ENCODE measurements at places on chromosomes 16 and 17.

GRCh38 chr17:74253036-74253435, 21.0 kb upstream of the DNAI2 start:
- no peak for DNase-seq

DNA sequence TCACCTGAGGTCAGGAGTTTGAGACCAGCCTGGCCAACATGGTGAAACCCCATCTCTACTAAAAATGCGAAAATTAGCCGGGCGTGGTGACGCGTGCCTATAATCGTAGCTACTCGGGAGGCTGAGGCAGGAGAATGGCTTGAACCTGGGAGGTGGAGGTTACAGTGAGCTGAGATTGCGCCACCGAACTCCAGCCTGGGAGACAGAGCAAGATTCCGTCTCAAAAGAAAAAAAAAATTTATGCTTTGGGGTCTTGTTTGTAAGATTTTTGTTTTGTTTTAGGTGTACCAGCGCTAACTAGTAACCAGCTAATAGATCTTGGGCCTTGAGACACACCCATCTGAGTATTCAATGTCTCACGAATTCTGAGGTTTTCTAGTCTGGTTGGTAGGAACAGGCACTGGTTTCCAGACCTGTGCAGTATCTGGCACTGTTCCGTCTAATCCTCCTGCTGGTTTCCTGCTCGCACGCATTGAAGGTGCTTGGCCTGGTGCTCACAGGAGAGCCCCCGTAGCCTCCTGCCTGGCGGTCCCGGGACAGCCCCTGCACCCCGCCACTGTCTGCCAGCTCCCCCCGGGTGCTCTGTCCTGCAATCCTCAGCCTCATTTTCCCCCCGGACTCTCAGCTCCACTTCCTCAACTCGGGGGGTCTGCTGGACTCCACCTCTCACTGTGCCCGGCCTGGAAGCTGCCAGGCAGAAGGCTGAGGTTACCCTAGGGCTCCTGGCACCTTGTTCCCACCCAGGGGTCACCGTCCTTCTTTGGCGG, 10.6 kb upstream of the DUS1L start:
- DNase-seq: no peak

DNA sequence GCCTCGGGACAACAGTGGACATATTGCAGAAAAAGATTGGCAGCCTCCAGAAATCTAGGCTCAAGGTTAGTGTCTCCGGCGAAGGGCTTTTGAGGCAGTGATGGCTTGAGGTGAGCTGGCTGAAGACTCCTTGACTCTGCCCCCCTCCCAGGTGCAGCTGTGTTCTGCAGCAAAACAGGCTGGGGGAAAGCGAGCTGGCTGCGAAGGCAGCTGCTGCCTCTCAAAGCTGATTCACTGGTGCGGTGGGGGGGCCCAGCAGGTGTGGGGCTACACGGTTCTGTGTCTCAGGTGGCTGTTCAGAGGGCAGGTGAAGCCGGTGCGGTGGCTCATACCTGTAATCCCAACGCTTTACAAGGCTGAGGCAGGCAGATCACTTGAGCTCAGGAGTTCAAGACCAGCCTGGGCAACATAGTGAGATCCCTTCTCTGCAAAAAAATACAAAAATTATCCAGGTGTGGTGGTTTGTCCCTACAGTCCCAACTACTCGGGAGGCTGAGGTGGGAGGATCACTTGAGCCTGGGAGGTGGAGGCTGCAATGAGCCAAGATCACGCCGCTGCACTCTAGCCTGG, 22.9 kb downstream of the C16orf96 start:
- DNase-seq: no peak

GRCh38 chr17:83183951-83184506, 104.6 kb downstream of the METRNL start:
- DNase-seq: no peak

DNA sequence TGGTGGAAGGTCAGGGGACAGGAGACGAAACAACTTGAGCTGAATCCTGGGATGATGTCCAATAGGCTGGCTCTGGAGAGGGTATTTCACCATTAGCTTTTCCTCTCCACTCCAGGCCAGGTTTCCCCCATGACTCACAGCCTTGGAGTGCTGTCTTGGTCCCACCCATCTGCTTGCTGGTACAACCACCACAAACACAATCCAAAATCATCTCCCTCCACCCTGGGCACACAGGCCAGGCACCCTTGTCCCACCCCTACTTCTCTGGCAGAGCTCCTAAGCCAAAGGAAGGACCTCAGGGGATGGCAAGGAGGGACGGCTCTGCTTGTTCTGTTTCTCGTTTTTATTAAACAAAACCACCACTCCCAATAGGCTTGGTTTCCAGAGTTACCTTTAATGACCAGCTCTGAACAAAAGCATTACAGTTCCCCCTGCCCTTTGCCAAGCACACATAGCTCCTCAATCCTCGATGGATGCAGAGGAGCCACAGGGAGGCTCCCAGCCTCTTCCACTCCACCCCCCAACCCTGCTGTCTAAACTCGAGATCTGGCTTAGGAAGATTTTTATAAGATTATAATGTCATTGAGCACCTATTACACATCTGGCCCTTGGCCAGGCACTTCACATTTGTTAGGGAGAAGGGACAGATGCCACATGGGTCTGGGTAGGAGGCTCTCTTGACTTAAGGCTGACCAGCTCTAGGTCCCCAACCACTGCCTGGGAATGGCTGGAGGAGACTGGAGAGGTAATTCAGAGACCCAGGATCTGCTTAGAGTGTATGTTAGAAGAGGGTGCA, 13.3 kb downstream of the CAVIN1 start:
- DNase-seq: peak; percentile 28

GRCh38 chr16:83940630-83941378, 12.2 kb upstream of the OSGIN1 start:
- DNase-seq: no peak

DNA sequence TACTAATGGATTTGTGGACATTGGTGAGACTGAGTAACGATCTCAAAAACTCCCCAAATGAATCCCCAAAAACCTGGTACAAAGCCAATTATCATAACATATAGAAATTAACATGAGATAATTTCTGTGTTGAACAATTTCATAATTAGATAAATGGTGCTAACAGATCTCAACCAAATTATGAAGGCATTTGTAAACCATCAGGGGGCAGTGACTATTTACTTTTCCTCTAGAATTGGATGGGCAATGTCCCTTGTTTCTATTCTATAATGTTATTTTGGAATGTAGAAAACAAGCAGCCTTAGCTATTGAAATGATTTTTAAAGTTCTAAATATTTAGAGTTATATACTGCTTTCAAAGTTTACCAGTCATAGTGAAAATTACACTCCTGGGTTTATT, 57.8 kb downstream of the MYH10 start:
- no peak for DNase-seq

DNA sequence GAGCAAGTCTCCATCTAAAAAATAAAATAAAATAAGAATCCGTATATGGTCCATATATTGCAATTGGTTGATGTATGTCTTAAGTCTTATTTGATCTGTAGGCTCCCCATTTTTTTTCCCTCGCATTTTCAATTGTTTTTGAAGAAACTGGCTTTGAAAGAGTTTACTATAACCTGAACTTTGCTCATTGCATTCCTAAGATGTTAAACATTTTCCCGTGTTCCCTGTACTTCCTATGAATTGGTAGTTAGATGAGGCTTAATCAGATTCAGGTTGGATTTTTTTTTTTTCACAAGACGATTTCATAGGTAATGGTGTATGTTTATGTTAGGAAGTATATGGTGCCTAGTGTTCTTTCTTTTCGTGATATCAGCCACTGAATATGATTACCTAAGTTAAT, 3.3 kb downstream of the LRRC36 start:
- no peak for DNase-seq

DNA sequence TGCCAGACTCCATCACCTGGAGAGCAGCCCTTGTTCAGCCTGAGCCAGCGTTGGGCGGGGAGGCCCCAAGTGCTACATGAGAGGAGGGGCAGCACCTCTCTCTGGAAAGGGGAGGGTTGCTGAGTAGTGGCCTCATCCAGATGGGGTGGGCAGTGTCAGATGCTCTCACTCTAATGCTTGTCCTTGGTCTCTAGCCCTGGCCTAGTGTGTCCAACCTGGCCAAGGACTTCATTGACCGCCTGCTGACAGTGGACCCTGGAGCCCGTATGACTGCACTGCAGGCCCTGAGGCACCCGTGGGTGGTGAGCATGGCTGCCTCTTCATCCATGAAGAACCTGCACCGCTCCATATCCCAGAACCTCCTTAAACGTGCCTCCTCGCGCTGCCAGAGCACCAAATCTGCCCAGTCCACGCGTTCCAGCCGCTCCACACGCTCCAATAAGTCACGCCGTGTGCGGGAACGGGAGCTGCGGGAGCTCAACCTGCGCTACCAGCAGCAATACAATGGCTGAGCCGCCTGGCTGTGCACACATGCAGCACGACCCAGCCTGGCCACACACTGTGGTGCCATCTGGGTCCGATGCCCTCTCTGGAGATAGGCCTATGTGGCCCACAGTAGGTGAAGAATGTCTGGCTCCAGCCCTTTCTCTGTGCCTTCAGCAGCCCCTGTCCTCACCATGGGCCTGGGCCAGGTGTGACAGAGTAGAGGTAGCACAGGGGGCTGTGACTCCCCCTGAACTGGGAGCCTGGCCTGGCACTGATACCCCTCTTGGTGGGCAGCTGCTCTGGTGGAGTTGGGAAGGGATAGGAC, 4.3 kb downstream of the CTRL start:
- no peak for DNase-seq

GRCh38 chr17:60506312-60506711, 19.7 kb downstream of the APPBP2 start:
- peak; percentile 64 for DNase-seq

- no peak for DNase-seq
Observed at GRCh38 chr16:72805486-72805885, 242.4 kb downstream of the ZFHX3 start.

DNA sequence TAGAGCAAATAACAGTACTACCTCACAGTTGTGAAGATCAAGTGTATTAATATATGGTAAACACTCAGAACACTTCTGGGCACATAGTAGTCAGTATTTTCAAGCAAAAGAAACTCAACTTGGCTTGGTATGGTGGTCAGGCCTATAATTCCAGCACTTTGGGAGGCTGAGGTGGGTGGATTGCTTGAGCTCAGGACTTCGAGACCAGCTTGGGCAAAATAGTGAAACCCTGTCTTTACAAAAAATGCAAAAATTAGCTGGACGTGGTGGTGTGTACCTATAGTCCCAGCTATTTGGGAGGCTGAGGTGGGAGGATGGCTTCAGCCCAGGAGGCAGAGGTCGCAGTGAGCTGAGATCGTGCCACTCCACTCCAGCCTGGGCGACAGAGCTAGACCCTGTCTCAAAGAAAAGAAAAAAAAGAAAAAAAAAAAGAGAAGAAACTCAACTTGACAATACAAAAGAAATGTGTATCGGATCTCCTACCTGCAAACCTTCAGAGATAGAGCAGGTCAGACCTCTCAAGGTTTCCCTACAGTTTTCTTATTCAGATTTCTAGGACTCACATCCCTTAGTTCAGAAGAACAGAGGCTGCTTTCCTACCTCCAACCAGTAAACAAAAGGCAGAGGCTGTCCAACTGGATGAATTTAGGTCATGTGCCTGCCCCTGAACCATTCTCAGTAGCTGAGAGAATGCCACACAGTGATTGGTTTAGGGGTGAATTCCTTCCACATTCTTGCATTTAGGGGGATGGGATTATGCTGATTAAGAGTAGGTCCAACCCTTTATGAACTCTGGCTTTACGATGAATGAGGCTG, 1.7 kb upstream of the KPNA2 start:
- no peak for DNase-seq

DNA sequence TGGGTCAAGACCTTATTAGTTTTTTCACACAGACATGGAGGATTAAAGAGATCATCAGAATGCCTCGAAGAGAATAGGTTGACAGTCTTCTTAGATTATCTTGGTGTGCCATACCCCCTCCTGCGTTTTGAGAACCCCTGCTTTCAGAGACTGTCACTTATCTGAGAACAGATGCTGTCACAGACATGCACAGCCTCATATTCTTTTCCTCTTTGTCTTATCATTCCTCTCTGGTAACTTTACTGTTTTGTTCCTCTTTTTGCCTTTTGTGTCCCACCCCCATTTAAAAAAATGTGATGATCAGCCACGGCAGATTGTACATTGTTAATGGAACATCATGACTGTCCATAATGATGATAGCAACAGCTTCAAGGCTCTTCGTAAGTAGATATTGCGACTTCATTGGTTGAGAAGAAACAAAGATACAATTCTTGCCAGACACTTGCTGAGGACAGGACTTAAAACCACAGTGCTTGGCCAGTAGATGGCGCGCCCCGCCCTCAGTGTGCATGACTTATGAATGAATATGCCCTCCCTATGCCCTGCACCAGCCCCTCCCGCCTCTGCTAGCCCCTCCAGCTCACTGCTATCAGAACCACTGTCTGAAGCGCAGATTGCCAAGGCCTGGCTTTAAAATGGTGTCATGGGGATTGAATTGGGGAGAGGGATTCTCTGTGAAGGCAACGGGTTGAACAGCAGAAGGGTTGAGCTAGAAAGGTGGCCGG, 2.6 kb upstream of the PITPNC1 start:
- DNase-seq: peak; percentile 57

DNA sequence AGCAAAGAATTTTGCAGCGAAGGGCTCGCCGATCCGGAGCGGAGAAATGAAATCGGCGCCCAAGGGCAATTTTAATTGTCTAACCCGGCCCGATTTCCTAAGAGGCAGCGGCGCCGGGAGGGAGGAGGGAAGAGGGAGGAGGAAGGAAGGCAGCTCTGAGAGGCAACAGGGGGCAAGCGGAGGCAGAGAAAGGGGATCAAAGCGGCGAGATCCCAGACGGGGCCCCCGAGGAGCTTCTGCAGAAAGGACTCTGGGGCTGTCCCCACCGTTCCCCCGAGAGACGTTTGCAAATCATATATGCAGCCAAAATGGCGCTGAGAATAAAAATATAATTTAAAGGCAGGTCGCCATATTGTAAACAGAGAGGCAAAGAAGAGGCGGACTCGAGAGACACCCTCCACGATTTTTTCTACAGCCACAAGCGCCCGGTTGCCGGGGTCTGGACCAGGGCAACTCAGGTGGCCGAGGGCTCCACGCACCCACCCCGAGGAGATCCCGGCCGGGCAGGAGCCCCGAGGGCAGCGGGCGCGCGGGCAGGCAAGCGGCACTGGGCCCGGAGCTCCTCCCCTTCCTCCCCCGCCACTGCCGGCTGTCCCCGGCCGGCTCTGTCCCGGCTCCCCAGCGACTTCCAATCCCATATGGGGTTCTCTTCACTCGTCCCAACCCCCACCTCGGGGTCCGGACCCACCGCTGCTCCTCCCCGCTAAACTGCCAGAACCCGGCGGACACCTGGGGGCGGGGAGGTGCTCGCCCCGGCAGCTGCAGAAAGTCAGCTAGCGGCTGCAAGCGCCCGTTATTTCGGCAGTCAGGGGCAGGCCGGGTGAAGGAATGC, 1.9 kb downstream of the PHF12 start:
- no peak for DNase-seq

DNA sequence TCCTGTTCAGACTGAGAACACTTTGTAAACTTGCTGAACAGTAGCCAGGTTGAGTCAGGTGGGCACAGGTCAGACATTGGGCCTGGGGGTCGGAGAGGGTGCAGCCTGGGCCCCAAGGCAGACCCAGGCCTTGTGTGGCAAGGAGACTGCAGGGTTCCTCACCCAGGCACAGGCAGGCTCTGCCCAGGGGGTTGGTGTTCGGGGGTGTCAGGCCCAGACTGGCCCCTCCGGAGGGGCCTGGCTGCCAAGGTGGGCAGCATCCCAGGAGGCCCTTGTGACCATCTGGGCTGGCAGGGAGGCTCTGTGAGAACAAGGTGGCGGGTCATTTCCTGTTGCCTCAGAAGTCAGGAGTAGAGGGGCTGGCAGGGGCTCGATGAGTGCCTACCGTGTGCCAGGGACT, 585 bp upstream of the MYO15A start:
- DNase-seq: no peak

GRCh38 chr17:45784741-45785479, 790 bp downstream of the CRHR1 start:
- no peak for DNase-seq
